ENCODE measurements at places on chromosomes 11 and 22. TPM values are rescaled to one million over a fixed set of nuclear protein-coding genes. Genes with fewer than 3 reads are reported as not detected.

Gene ADAMTS15
- total RNA-seq, result 2.2 TPM

Gene DSCAML1
- not detected for total RNA-seq

Gene FGF3
- not detected for total RNA-seq

Gene SGSM1
- total RNA-seq, result not detected

Gene SLC25A22
- total RNA-seq, result 12.6 TPM

Gene RTL10
- total RNA-seq, result 19.0 TPM

Data from fibroblast of villous mesenchyme (primary cell).